Activated CD4-positive, CD25-positive, alpha-beta regulatory T cell treated with anti-CD3 and anti-CD28 coated beads, Interleukin-2, amount 50 U/mL, for 24 hours (primary cell): ENCODE measurements at places on chromosomes 2 and 18.

DNA sequence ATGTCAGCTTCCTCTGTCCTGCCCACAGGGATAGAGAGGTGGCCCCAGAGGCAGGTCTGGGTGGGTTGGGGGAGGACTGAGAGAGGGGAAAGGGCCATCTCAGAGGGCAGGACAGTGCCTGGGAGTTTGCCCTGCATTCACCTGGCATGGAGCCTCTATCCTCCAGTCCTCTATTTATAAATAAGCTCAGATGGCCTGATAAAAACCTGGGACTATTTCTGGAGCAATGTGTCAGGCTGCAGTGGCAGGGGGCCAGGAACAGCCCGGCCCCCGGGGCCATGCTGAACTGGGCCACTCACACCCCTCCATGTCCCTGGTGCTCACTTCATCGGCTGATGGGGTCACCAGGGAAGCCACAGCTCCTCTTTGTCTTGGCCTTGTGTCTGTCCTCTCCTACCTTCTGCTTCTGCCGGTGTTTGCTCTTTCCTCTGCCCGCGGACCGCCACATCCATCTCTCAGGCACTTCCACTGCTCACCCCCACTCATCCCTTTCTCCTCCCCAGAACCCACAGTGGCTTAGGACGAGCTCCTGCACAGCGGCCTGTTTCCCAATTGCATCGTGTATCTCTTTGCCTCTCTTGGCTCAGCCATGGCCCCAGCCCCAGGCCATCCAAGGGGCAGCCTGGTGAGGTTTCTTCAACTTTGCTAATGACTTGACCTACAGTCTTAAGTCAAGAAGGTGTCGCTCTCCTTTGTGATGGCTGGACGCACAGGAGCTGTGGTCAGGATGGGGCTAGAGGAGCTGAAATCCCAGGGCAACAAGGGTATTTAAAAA, 38.8 kb downstream of the SCTR start:
- ATAC-seq, result no peak

GRCh38 chr2:226915846-226916360, 80.0 kb downstream of the RHBDD1 start:
- no peak for ATAC-seq

- no peak for ATAC-seq
Observed at GRCh38 chr2:241888641-241889040, 19.1 kb downstream of the RTP5 start.

GRCh38 chr2:33320573-33320972, 155.9 kb upstream of the RASGRP3 start:
- no peak for ATAC-seq

GRCh38 chr2:26645762-26646161, 4.6 kb upstream of the CIB4 start:
- no peak for ATAC-seq

DNA sequence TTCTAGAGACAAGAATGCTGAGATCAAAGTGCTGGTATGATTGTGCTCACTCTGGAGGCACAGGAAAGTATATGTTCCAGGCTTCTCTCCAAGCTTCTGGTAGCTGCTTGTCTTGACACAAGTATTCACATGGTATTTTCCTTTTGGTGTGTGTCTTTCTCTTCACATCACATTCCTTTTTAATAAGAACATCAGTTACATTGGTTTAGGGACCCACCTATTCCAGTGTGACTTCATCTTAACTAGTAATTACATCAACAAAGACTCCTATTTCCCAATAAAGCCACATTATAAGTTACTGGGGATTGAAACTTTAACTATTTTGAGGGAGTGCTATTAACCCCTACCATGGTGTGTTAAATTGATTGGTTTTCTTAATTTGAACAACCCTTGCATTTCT, 119.1 kb downstream of the FSIP2 start:
- ATAC-seq, result no peak

- ATAC-seq, result peak; percentile 27
Observed at GRCh38 chr2:222708274-222708710, 36.8 kb downstream of the MOGAT1 start.

DNA sequence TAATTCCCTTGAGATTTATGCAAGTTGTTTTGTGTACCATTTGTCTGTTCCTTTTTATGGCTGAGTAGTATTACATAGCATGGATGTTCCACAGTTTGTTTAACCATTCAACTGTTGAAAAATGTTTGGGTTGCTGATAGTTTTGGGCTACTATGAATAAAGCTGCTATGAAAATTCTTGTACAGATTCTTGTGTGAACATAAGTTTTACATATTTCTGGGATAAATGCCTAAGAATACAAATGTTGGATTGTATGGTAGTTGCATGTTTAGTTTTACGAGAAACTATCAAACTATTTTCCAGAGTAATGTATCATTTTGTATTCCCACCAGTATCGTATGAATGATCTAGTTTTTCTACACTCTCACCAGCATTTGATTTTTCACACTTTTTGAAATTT, 407.3 kb downstream of the PLCL1 start:
- ATAC-seq, result no peak

DNA sequence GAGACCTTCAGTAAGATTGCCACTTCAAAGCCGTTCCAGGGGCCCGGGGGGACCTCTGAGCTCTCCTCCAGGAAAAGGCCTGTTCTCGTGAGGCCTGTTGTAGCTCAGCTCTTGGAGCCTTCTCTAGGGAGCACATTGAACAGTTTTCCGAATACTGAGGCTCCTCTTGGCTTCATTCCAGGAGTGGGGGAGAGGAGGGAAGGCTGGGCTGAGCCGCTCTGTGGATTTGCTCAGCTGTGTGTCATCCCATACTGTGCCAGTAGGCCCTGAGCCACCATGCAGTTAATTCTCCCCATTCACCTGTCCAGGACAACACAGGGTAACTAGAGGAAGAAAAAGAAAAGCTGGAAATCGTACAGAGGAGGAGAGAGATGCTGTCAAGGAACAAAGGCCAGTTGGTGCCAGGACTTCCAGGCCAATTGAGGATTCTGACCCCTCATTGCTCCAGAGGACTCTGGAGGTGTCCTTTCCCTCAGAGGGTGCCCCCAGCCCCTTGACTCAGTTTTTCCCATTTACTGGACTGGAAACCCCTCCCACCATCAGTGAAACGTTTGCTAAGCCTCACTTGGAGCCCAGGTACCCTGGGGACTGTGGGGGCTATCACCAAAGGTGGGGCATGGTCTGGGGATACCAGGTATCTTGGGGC, 41.4 kb downstream of the HS1BP3 start:
- no peak for ATAC-seq

- no peak for ATAC-seq
Observed at GRCh38 chr2:235105821-235106359, 154.1 kb downstream of the SH3BP4 start.

DNA sequence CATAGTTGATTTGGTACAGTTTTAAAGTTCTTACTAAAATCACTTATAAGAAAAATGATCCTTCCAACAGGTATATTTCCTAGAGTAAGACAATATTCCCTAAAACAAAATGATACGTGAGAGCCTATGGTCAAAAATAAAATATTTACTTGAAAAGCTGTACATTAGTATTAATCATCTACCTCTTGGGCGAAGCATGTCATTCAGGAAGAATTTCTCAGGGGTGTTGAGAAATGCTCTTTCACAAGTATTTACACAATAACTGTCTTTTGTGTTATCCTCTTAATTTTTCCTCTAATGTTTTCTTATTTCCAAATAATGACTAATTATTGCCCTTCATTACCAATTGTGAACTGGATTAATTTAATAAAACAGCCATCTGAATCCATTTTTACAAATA, 466.3 kb downstream of the SATB2 start:
- no peak for ATAC-seq

DNA sequence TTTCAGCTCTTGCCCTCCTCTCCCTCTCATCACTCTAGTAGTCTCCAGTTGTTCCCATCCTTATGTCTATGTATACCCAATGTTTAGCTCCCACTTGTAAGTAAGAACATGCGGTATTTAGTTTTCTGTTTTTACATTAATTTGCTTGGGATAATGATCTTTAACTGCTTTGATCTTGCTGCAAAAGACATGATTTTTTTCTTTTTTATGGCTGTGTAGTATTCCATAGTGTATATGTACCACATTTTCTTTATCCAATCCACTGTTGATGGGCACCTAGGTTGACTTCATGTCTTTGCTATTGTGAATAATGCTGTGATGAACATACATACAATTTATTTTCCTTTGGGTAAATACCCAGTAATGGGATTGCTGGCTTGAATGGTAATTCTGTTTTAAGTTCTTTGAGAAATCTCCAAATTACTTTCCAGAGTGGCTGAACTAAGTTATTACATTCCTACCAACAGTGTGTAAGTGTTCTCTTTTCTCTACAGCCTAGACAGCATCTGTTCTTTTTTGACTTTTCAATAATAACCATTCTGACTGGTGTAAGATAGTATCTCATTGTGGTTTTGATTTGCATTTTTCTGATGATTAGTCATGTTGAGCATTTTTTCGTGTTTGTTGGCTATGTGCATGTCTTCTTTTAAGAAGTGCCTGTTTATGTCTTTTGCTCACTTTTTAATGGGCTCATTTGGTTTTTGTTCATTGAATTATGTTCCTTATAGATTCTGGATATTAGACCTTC, 179.6 kb upstream of the SLC39A10 start:
- peak; percentile 90 for ATAC-seq
